ENCODE measurements at places on chromosomes 4 and X.

DNA sequence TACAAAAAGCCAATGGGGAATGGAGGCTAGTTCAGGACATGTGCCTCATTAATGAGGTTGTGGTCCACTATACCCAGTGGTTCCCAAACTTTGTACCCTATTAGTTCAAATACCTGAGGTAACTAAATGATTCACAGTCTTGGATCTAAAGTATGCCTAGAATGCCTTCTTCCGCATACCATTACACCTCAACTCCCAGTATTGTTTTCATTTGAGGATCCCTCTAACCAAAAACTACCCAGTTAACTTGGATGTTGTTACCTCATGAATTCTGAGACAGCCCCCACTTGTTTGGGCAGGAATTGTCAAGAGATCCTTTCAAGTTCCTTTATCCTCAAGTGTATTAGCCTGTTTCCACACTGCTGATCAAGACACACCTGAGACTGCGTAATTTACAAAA lies 439.2 kb downstream of the PCDH10 start:
- DNase-seq = no peak

DNA sequence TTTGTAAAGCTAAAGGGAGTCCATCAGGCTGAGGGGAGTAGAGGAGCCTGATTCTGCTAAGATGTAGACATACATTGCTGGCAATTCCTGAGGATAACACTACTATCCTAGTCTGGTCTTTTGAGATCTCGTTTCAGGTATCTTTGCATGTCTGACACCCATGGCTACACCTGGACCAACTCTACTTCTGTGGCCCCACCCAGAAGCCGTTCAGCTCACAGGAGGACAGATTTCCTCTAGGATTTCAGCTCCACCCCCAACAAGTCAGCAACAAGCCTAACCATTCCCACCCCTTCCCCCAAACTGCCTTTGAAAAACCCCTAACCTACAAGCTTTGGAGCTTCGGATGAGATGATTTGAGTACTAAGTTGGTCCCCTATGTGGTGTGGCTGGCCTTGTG lies 848.2 kb downstream of the NLGN4X start:
- DNase-seq = no peak

DNA sequence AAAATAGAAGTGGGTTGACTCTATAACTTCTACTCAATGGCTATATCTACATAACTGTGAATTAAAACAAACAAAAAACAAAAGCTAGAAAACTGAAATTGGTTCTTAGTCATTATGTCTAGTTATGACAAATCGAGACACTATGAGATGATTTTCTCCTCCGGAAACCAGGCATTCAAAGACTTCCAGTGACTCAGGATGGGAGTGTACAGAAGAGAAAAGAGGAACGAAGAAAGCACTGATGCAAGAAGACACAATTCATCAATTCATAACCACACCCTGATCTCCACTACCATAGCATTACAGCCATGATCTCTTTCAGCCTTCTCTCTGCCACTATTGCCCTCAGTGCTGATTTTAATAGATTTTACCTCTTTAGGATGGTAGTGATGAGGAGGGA lies 253.6 kb downstream of the CBLL2 start:
- no peak for DNase-seq

GRCh38 chr4:82739287-82740190 lies 59.1 kb downstream of the SCD5 start:
- no peak for DNase-seq

GRCh38 chrX:153598541-153599191 lies at the start of gene CCNQ:
Gene CCNQ, minus strand, starts transcription at chrX:153599139. Its CDS starts 66 bp downstream, at chrX:153599073.
- DNase-seq = no peak

DNA sequence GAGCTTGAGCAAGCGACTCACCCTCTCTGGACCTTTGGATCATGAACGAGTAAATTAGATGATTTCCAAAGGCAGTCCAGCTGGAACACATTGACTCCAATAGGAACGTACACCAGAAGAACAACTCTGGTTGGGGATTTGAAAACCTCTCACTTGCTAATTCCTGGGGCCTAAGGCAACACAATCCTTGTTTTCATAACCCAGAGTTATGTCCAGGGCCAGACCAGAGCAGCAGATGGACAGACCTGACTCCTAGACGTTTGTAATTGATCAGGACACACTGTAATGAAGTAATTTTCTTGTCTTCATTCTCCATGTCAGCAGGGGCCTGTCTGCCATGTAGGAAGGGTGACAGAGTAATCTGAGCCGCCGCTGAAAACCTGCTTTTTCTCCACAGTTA lies 283.9 kb downstream of the IDS start:
- DNase-seq = no peak

- DNase-seq = no peak
Observed at GRCh38 chr4:143506031-143506430, 7.5 kb upstream of the SMARCA5 start.

GRCh38 chr4:24040811-24041210 lies 151.0 kb upstream of the PPARGC1A start:
- DNase-seq = no peak

Data from stimulated activated CD4-positive, alpha-beta T cell treated with anti-CD3 and anti-CD28 coated beads, Interleukin-1b, Interleukin-23, amount 100 ng/mL, for 1 hour (primary cell).